Kidney epithelial cell (primary cell): ENCODE measurements at places on chromosomes 4 and X. TPM values are rescaled to one million over a fixed set of nuclear protein-coding genes. Genes with fewer than 3 reads are reported as not detected.

The FAM133A gene
- total RNA-seq, result under 0.01 and 0.04 TPM in 2 replicates

The HPGDS gene
- not detected in 2 replicates for total RNA-seq

The SOWAHD gene
- not detected in 2 replicates for total RNA-seq

The CORIN gene
- total RNA-seq, result 0.07 TPM in 1 of 2 replicates, not detected in the other

The TGIF2LX gene
- not detected in 2 replicates for total RNA-seq

The YIPF7 gene
- not detected in 2 replicates for total RNA-seq
